ENCODE measurements at places on chromosomes 3 and 15.

- no peak for DNase-seq
Observed at GRCh38 chr15:92413510-92413909, 19.8 kb downstream of the ST8SIA2 start.

DNA sequence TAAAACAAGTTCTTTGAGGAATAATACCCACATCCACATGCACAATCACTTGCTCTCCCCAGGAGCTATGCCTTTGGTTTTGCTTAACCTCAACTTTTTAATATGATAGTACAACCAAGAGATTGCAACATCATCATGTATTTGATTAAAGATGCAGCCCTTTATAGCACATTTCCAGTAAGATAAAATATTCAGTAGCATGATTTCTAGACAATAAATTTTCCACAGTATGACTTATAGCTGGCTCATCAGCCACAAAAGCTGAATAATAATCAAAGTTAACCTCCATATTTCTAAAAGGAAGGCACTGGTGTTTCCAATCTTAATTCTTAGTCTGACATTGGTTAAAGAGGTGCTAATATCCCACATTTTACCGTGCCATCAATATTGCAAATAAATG, 622.5 kb downstream of the TBL1XR1 start:
- peak; percentile 66 for DNase-seq

DNA sequence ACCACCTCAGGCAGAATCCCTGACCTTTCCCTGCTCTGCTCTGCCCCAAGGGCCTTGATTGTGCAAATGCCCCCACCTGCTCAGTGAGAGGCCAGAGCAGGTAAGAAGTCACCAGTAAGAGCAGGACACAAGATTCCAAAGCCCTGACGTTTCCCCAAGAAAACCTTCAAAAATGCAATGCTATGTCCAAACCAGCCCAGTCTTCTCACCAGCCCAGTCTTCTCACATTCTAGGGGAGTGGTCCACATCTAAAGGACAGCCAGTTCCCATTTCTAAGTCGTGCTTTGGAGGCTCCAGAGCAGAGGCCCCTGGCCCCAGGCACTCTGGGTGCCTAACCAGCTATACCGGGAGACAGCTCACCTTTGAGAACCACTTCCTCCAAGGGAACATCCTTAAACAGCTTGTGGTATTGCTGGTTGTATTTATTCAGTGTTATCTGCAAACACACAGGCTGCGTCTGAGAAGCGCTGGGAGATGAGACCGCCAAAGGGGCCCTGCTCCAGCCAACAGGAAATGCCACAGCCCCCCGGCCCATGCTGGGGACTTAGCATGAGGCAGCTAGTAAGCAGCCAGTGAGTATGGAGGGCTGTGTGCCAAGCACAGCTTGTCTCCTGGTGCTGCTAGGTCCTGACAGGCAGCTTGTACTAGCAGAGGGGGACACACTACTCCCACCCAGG, 29.3 kb downstream of the GRAMD2A start:
- peak; percentile 38 for DNase-seq

DNA sequence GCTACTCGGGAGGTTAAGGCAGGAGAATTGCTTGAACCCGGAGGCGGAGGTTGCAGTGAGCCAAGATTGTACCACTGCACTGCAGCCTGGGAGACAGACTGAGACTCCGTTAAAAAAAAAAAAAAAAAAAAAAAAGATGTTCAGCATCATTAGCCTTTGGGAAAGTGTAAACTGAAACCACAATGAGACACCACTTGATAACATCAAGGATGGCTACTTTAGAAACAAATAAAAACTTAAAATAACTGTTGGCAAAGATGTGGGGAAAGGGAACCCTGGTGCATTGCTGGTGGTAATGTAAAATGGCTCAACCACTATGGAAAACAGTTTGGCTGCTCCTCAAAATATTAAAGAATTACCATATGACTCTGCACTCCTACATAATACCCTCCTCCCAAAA, 1.9 kb downstream of the LEO1 start:
- DNase-seq, result peak; percentile 50

GRCh38 chr3:132210476-132211346, 106.5 kb upstream of the ACP3 start:
- DNase-seq, result no peak

DNA sequence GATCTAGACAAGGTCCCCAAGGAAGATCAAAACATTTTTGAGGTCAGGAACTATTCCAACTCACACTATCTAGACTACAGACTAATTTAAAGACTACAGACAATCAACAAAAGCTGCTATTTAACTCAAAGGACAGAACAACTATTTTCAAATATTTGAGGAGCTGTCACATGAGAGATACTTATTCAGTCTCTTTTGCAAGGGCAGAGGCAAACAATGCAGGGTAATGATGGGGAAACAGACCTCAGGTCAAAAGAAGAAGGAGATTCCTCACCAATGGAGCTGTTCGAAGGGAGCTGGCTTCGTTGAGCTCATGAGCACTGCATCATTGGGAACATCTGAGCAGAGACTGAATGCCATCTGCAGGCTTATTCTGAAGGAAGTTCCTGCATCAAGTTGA, 231.9 kb downstream of the DTWD1 start:
- no peak for DNase-seq

DNA sequence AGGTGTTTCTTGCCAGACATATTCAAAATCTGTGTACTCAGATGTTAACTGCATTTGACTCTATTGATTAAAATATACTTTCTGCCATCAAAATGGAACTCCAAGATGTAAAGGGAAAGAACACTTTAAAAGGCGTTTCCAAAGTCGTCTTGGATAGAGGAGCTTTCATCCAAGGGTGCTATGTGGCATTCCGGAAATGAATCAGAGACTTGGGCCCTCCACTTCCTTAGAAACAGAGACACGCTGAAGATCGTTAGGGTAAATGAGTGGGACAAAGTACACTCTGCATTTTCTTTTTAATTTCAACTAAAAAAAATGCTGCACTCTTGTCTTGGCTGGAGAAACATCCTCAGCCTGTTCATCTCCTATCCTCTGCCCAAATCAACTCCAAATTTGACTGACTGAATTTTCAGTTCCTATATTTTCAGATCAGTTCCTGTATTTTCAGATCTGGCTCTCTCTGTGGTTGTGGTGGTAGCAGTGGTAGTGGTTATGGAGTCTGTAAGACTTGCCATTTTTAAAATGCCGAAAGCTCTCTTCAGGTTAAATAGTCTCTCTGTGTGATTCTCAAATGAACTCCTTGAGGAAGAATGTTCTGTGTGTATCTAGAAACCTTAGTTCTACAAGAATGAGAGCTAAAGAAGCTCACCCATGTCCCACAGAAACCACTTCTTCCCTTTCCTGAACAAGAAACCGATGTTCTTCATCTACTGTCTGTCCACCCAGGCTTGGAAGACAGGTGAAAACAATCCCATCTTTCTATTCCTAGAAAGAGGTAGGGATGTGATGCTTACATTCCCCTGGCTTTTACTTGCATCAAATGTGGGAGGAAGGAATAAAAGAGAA, 156.8 kb upstream of the ICE2 start:
- no peak for DNase-seq

DNA sequence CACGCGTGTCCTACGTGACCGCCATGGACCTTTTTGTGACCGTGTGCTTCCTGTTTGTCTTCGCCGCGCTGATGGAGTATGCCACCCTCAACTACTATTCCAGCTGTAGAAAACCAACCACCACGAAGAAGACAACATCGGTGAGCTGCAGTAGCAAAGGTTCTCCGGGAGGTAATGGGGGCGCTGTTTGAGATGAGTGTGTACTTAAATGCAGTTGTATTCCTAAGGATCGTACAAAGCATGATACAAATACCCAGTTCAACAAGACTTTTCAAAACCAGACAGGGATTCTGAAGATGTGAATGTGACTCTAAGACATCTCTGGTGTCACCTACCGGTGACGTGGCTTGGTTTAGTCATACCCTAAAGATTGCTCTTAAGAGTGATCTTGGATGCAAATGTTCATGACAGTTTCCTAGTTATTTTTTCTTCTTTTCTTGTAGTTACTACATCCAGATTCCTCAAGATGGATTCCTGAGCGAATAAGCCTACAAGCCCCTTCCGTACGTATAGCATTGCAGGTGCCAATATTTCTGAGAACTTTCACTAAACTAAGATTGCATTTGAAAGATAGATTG, 556.6 kb downstream of the GABRG3 start:
- no peak for DNase-seq

DNA sequence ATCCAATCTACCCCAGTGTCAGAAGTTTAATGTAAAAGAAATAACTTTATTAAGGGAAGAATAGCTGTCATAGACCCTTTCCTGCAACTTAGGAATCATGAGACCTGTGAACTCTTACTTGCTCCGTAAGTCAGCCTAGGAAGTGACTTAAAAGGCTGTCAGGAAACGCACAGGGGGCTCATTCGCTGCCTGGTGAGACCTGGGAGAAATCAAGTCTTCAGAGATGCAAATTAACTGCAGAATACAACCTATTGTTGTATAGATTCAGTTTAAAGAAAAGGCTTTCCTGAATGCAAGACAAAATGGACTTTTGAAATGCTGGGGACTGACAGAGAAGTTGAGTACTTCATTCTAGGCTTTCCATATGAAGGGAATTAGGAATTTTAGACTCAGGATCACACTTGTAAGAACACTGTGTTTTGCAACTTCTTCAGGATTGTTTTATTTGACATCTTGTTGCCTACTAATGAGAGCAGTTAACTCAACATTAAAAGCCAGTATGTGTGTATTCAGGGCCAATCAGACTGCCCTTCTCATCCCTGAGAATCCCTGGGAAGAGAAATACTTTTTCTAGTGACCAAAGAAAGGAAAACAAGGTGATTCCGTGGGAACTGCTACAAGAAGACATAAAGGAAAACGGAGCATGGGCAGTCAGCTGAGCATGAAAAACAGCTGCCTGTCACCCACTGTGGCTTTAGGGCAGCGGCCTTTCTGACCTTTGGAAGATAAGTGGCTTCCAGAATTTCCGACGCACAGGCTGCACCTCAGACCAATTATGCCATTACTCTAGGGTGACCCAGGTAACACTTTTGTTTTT, 18.5 kb upstream of the DPPA4 start:
- DNase-seq, result peak; percentile 8

- no peak for DNase-seq
Observed at GRCh38 chr15:91924837-91925495, 71.5 kb downstream of the SLCO3A1 start.

- no peak for DNase-seq
Observed at GRCh38 chr3:193391902-193392301, 13.3 kb upstream of the ATP13A5 start.

DNA sequence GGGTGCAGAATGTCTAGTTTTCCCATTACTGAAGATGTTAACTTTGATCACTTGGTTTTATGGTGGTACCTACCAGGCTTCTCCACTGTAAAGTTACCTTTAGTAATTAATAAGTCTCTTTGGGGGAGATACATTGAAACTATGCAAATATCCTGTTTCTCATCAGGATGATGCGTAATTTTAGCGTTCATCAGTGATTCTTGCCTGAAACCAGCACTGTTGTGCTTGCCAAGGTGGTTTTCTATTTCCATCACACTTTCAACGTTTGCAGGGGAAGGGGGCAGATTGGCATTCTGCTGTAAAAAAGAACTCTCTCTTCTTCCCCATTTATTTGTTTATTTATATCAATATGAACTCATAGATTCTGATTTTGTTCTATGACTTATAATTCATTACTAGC, 61.0 kb downstream of the SSR3 start:
- no peak for DNase-seq

DNA sequence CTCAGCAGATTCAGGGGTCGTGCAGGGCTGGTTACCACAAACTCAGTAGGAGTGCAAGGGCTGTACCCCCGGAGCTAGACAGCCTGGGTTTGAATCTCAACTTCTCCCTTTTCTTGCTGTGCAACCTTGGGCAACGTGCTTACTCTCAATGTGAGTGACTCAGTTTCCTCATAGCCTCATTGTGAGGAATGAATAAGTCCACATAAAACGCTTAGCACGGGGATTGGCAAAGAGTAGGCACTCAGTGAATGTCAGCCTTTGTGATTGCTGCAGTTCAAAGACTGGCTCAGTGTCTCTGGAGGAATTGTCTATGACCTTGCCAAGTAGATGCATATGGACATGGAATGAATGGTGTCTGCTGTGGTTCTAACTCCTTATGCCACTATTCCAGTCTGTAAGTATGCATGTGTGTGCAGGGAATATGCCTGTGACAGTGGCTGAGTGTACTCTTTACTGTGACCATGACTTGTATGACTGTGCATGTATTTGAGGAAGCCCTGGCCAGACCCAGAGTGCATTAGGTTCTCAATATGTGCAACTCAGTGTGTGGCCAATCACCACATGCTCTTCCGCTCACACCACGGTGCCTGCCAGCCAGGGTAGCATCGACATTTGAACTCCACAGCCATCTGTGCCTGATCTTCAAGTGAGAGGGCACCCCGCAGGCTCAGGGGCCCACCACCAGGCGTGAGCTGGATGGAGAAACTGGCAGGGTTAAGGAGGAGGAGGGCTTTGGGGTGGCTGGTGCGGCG, 900 bp upstream of the HYAL3 start:
- peak; percentile 64 for DNase-seq

- no peak for DNase-seq
Observed at GRCh38 chr3:130843441-130843840, 50.4 kb upstream of the ATP2C1 start.

GRCh38 chr15:39598186-39598850, 17.4 kb downstream of the THBS1 start:
- DNase-seq, result no peak

DNA sequence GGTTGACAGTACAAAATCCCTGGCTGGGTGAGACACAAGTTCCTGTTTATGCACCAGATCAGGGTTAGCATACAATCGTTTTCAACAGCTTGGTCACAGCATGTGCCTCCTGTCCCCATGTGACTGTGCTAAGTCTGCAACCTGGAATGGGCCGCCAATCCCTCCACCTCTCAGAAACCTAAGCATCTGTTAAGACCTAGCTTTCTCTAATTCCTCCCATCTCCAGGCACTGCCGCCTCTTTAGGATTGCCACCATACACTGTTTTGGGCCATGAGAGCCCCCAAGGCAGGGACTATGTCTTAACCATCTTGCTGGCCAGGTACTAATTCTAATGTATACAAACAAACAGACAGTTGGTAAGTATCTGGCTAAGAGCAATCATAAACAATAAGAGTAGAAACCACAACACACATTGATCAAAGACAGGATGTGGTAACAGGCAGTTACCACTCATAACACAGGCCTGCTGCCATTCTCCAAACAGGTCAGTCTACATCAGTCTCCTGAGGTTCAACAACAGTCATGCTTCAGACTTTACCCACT, 25.6 kb downstream of the SEC22C start:
- peak; percentile 5 for DNase-seq

GRCh38 chr3:106628407-106628806, 748.8 kb upstream of the CCDC54 start:
- DNase-seq, result peak; percentile 48

- no peak for DNase-seq
Observed at GRCh38 chr15:100075229-100075628, 266.5 kb downstream of the ADAMTS17 start.

GRCh38 chr3:48997714-48998637, 7.9 kb downstream of the P4HTM start:
- DNase-seq, result no peak

- DNase-seq, result no peak
Observed at GRCh38 chr3:53161820-53162671, 1.0 kb downstream of the PRKCD start.

DNA sequence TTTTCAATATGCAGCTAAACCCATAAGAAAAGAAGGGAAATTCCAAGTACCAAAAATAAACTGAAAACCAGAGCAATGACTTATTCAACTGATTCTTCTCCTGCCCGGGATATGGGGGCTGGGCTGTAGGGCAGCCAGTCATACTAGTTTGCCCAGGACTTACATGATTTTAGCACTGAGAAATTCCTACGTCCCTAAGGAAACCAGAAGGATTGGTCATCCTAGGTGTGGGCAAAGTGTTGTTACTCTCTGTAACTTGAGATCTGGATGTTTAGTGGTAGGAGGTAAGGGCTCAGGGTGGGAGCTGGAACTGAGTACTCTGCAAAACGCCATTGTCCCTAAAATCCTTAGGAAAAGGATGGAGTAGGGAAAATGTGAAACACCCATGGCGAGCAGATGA, 1.2 kb upstream of the DAZL start:
- DNase-seq, result no peak

Data from amniotic epithelial cell (primary cell).